ENCODE measurements at places on chromosomes 2 and 18.

- no peak for DNase-seq
These were observed 129.3 kb upstream of the STON1 start for GRCh38 chr2:48400553-48401164.

DNA sequence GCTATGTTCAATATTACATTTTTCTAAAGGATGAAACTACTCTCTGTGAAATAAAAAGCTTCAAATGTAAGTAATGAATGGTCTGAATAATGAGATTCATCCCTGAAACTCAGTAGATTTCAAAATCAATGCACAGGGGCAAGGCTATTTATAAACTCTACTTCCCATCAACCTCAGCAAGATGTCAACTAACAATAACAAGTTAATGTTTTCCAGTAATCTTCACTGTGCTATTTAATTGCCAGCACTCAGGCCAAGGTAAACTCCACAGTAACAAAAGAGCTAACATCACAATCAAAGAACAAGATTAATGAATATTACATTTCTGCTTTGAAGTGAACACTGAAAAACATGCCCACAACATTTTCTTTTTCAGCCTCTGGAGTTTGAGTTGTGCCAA is 144.3 kb upstream of the ZFP36L2 start:
- DNase-seq: no peak

DNA sequence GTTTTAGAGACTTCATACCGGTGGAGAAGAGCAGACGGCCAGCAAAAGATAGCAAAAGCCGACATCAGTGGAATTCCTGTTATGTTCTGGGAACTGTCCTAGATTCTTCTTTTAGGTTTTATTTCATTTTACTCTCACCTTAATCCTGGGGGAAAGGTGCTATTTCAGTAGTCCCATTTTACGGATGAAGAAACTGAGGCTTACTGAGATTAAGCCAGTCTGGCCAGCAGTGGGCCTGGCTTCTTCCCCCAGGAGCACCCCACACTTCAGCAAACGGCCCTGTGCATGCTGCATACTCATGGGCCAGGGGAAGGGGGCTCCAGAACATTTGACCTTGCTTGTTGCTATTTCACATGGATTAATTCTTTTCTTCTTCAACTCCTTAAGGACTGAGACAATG is 56.7 kb downstream of the NTSR2 start:
- DNase-seq: no peak

GRCh38 chr2:96102596-96103186 is 13.7 kb downstream of the ADRA2B start:
- no peak for DNase-seq

GRCh38 chr2:209640358-209640757 is 131.3 kb upstream of the UNC80 start:
- no peak for DNase-seq

DNA sequence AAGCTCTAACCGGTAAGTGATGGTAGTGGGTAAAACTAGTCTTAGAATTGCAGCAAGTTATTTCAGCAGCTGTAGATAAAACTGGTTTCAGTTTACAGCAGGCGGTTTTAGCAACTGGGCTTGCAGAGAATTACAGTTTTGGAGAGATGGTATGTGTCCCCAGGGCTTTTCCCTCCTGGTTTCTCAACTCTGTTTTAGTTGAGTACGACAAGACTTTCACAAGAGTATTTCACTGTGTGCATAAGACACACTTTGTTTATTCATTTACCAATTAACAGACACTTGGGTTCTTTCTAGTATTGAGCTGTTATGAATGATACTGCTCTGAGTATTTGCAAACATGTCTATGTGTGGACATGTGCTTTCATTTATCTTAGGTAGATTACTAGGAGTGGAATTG is 65.6 kb upstream of the RFX8 start:
- DNase-seq: peak; percentile 79

DNA sequence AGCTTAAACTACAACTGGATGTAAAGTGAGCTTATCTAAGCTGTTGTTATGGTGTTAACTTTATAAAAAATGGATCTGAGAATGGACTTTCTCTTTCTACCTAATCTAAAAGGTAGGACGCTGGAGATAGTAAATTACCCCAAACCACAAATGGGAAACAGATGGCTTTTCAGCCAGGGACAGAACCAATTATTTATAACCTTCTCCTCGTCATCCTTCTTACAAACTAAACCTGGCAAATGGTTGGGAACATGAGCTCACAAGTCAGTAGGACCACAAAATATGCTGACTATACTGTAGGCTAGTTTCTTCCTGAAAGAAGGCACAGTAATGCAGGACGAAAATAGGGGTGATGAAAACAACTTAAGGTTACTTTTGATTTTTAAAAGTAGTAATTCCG is 32.7 kb upstream of the ZDBF2 start:
- no peak for DNase-seq

- no peak for DNase-seq
These were observed 132.2 kb downstream of the DNER start for GRCh38 chr2:229582151-229582550.

DNA sequence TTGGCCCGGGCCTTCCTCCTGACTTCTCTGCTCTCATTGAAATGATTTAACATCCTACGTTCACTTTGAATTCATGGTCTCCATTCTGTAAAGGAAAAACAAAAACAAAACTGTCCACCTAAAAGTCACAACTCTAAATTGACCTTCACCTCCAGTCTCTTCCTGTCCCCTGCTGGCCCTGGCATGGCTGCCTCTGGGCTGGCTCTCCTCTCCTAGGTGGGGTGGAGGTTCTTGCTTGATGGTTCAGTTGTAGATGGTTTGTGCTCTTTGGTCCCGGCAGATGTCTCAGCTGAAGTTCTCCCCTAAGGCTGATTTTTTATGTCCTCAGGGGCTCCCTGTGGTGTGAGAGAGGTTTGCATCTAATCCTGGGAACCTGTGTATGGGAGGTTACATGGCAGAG is 121.1 kb downstream of the ACKR3 start:
- no peak for DNase-seq
